ENCODE measurements at places on chromosomes 4 and X.

DNA sequence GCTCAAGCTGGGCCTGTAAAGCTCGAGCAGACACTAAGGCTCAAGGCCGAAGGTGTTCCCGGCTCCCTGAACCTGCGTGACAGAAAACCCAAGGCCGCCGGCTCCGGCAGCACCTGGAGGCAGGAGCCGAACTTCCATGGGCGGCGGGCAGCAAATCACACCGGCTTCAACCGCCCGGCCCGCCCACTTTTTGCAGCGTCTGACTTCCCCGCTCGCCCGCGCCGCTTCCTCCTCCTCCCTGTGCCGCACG lies 940 bp upstream of the NSD2 start:
- DNase-seq, result peak; percentile 66

DNA sequence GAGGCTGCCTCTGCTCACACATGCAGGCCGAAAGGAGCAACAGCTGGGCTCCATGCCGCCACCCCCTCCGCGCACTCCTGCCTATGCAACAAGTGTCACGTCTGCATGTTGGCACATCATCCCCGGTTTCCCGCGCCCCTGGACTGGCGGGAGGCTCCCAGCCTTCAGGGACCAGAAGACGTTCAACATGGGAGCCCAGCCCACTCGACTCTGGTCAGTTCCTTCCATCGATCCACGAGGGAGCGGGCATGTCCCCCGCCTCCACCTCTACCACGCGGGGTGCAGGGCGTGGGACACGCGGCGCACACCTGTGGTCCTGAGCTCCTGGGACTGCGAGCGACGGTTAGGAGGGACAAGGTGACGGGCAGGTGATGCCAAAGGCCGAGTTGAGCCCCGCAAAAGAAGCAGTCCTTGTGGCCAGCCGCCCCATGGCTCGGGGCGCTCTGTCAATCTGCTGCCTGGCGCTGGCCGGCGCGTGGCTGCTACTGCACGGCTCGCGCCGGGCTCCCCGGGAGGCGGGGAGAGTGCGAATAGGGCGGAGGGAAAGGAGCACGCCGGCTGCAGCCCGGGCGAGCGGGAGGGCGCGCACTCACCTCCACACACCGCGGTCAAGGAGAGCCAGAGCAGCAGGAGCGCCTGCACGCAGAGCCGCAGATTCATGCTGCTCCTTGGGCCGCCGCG lies 645 bp downstream of the APLN start:
- no peak for DNase-seq

DNA sequence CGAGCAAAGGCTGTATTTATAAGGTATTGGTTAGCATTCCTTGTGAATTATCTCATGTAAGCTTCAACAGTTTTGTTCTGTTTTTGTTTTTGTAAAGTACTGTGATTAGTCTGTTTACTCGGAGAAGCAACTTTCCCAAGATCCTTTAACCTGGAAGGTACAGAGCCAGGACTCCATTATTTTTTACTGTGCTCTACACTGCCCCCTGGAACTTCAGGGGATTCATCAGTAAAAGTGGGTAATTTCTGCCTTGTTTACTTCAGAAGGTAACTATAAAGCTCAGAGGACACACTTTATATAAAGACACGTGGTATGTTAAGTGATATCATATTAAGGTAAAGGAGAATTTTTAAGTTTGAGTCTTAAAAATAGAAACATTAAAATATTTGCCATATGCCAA lies 124.9 kb downstream of the IQCM start:
- no peak for DNase-seq

- no peak for DNase-seq
Observed at GRCh38 chr4:176090115-176090514, 24.5 kb downstream of the WDR17 start.

DNA sequence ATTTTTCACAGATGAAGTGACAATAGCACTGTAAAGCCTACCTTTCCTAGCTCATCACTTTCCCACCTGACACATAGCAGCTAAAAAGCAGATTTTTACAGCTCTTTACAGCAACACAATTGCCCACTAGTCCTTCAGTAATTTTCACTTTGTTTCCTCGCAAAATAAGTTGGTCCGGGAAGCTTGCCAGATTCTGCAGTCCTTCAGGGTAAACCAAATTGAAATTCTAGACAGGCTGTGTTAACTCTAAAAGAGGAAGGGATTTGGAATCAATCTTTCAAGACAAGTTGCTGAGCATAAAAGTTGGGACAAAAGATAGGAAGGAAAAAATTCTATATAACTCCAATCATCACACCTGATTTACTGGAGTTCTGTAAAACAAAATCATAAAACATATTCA lies 8.7 kb downstream of the C1QTNF7 start:
- DNase-seq, result no peak

- no peak for DNase-seq
Observed at GRCh38 chrX:928606-929005, 283.8 kb downstream of the CRLF2 start.

DNA sequence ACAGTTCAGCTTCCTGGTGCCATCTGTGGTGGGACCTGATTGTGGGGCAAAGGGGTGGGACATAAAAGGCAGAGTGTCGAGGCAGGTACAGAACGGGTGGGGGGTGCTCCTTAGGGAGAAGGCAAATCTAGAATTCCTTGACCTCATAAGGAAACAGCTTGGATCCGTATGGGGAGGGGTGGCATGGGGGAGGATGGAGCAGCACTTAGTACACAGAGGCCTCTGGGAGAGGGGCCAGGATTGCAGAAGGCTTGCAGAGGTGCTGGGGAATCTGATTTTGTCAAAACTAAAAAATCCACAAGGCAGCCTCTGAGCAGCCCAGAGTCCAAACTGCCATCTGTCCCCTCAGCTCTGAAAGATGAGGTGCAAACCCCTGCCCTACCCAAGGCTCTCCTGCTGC lies 2.3 kb upstream of the EMD start:
- no peak for DNase-seq

- no peak for DNase-seq
Observed at GRCh38 chrX:71974916-71975315, 64.3 kb downstream of the NHSL2 start.

DNA sequence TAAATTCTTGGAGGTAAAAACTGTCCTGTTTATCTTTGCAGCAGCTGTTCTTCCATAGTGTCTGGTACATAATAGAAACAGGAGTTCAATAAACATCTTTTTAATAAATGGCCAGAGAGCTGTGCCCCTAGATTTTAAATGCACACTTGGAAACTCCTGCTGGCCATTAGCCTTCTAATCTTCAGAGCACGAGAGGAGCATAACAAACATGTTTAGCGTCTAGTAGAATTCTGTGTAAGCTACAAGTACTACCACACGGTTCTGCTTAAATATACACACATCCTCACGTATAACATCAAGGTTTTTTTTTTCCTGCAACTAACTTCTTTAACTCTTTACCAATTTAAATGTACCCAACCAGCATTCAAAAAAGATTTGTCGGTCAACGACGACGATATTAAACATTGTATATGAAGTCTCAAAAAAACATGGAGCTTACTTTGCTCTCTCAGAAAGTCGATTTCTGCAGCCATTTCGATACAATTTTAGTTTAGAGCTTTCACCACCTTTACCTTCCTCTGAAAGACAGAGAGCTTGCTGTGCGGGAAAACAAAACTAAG lies 628 bp downstream of the SCLT1 start:
- no peak for DNase-seq

DNA sequence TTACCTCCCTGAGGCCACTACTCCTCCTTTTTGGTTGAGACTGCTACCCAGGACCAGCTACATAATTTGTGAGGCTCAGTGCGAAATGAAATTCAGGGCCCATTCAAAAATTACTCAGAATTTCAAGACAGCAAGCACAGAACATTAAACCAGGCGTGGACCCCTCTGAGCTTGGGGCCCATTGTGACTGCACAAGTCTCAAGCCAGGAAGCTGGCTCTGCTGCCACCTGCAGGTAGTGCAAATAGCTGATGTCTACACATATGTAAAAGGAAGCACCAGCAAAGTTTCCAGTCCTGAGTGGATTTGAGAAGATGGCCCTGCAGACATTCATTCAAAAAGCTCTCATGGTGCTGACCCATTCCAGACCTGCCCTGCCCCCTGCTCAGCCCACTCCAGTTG lies 213.4 kb upstream of the LNX1 start:
- DNase-seq, result no peak

DNA sequence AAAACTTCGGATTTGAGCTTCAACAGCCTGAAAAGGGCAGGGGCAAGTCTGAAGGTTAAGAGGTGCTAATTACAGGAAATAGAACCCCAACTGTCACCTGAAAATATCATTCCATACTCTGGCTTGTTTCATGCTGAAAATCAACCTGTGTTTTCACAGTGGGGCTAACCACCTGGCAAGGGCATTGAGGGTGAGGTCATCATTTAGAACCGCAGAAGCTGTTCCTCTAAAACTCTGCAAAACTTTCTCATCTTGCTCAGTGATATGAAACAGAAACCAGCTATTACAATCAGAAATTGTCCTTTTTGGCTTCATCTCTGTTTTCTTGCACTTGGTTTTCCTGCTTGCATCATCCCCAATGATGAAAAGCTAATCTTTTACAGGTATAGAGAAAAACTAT lies 247.6 kb downstream of the DCLK2 start:
- no peak for DNase-seq

- DNase-seq, result no peak
Observed at GRCh38 chr4:15935504-15936402, 2.8 kb downstream of the FGFBP1 start.

- no peak for DNase-seq
Observed at GRCh38 chrX:40897718-40898270, 162.5 kb upstream of the MED14 start.

- DNase-seq, result no peak
Observed at GRCh38 chr4:6199422-6199921, 877 bp downstream of the JAKMIP1 start.

- no peak for DNase-seq
Observed at GRCh38 chrX:11535156-11535919, 130.4 kb downstream of the ARHGAP6 start.

GRCh38 chr4:88382621-88383020 lies 4.0 kb downstream of the HERC6 start:
- no peak for DNase-seq

DNA sequence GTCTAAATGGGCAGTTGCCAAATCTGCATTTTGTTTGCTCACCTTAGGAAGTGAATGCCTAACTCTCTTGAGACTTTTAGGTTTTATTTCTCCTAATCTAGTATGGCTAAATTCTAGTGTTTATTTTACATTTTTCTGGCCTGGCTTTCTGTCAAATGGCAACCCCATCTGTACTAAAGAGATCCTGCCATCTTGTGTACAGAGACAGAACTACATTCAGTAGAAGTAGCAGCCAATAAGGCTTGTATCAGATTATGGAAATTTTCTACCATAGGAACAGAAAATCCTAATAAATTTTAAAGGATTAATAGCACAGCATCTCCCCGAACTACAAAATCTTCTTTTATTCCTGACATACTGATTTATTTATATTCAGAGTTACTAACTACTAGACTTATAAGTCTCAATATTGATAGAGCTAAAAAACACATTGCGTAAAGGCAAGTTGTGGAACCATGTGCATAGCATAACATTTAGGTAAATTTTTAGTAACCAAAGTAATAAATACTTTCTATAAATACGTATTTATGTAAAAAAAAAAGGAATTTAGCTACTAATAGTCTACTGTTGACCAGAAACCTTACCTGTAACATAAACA lies 45.5 kb downstream of the TMEM144 start:
- no peak for DNase-seq

- DNase-seq, result no peak
Observed at GRCh38 chrX:120429776-120430540, 39.1 kb downstream of the LAMP2 start.

GRCh38 chrX:6674734-6675133 lies 139.8 kb upstream of the VCX3A start:
- no peak for DNase-seq

- no peak for DNase-seq
Observed at GRCh38 chrX:126825566-126826193, 6.2 kb downstream of the PRR32 start.

GRCh38 chr4:30815685-30816084 lies 95.5 kb downstream of the PCDH7 start:
- no peak for DNase-seq

DNA sequence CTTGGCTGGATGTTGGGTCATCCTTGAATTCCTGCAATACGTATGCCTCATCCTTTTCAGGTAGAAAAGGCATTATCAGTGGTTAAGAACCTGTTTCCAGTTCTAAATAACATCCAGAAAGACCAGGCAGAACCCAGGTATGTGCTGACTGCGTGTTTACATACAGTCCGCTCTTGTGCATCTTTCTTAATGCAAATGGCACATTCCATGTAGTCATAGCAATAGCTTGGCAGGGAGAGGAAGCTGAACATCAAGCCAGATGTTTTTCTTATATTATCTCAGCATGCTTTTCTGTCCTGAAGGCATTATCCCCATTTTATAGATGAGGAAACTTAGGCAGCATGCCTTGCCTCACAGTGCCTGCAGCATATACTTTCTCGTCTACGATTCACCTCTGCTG lies 2.1 kb downstream of the DCLK2 start:
- no peak for DNase-seq

- no peak for DNase-seq
Observed at GRCh38 chr4:140856621-140857062, 100.5 kb upstream of the TBC1D9 start.

DNA sequence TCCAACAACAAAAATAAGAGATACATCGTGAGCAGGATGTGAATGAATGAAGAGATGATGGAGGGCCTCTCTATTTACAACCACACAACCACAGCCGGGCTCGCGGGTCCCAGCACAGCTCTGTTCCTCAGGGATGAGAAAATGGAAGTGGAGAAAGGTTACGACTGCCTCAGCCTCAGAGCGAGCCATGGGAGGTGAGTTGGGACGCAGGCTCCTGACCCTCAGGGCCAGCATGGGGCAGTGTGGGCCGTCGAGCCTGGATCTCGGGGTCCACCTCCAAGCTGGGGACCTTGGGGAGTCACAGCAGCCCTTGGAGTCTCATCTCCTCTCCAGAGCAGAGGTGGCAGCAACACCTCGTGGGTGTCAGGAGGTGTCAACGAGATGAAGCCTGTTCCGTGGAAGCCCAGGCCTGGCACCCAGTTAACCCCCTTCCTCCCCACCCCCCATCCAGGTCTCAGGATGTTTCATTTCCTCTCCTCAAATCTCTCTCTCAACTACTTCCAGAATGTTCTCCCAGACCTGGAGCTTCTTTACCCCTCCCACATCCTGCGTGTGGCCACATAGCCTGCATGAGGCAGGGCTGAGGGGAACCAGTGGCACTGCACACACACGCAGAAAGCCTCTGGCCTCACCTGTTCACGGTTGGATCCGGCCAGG lies 25.9 kb downstream of the C4orf50 start:
- DNase-seq, result no peak

DNA sequence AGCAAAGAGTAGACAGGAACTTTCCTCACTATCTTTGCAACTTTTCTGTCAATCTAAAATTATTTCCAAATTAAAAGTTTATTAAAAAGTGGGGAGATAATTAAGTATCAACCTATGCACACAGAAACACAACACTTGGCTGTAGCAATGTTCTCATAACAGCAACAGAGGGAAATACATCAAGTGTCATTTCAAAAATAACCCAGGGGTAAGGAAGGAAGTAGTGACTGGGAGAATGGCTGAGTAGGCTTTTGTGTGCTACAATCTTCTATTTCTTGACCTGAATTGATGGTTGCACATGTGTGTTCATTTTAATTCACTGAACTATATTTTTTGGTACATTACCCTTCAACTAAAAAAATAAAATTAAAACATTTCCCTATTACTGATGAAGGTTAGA lies 67.5 kb downstream of the ABCG2 start:
- no peak for DNase-seq

All from stimulated activated CD4-positive, alpha-beta T cell treated with anti-CD3 and anti-CD28 coated beads, Interleukin-1b, Interleukin-23, amount 100 ng/mL, for 1 hour (primary cell).